ENCODE measurements at places on chromosomes 2 and 18.

- no peak for DNase-seq
These were observed 3.8 kb downstream of the COA5 start for GRCh38 chr2:98604547-98604946.

DNA sequence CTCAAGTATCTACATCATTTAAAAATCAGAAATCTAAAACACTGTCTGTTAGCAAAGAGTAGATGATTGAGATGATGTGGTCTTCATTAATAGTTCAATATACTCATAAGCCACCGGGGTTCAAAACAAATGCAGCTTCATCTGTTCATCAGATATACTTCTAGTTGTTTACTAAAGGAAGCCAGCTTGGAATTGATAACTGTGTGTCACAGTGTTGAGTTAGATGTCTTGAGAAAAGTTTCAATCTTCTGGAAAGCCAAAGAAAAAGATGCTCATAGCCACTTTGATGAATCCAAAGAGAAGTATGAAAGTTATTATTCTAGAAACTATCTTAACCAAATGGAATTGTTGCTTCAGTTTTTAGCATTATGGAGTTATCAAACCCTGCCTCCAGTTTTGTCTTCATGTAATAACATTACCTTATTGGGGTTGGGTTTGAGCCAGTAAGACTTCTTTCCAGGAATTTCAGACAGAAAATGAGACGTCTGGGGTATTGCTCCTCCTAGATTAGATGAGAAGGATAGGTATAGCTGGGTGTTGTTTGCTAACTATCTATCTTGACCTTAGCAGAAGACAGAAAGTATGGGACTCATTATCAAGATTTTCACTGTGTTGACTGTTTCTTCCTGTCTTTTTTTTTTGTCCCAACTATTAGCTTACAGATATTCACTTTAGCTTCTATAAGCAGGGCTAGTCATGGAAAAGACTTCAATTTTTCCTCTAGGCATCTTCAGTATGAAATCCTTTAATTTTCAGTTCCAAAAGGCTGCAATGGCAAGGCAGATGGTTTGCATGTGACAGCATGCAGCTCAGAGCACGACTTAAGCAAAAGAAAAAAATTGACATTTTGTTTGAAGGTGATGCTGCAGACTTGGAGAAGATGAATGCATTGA, 66.5 kb downstream of the LNPK start:
- DNase-seq: no peak

GRCh38 chr2:206548383-206548782, 93.9 kb upstream of the FAM237A start:
- no peak for DNase-seq

DNA sequence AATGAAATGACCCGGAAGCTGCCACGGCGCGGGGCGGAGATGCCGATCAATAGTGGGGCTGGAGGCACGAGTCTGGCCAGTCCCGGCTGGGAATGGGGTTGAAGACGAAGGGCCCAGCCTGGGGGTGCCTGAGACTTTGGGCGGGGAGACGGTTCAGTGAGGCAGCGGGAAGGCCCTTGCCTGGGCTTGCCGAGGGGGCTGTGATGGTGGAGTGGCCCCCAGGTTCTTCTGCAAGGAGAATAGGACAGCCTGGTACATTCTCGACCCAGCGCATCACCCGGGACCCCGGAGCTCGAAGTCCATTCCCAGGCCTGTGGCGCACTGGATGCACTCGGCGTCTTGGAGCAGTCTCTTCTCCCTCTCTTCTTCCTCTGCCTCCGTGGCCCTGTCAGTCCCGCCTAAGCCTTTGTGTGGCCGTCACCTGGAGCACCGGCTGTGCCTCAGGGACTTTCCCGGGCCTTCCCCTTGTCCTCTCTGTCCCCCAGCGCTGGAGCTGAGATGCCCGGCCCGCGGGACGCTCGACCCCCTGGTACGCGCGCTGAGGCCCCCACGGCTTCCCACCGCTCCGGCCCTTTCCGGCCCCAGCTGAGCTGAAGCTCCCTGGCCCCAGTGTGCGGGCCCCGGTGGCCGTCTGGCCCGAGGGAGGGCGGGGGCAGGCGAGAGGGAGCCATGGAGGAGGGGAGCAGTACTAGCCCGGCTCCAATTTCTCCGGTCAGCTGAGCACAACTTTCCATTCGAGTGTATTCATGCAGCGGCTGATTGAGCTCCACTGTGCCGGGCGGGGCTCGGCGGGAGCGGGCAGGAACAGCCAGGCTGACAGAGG, 8.0 kb downstream of the SIX3 start:
- no peak for DNase-seq

DNA sequence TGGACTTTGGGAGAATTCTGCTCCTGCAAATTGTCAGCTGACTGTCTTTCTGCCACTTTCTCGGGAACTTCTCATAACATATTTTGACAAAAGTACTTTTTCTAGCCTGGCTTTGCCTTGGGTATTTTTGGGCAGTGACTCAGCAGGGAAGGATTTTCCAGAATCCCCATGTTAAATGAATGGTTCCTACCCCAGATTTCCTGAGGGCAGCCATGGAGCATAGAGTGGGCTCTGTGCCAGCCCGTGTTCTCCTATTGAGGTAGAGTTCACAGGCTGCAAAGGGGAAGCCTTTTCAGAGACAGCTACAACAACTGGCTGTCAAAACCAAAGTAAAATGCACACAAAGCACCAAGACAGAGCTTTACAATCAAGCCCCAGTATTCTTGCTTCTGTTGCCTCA, 59.8 kb downstream of the BMP10 start:
- DNase-seq: peak; percentile 57

DNA sequence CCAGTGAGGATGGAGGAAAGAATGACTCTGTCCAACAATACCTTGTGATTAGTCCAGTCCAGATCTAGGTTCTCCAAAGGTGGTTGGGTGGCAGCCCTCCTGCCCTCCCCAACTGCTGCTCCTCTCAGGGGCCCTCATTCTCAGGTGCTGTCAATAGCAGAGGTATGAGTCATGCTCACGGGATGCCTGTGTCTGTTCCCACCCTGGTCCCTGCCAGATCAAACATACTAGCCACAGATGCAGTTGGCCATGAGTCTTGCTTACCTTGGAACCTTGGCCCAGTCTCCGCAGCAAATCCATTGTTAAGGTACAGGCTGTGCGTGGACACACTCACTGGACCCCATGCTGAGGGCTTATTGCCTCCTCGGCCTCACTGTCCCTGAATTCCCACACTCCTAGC, 24.9 kb upstream of the RPIA start:
- DNase-seq: no peak

GRCh38 chr2:231187736-231188505, 10.5 kb upstream of the ARMC9 start:
- no peak for DNase-seq

DNA sequence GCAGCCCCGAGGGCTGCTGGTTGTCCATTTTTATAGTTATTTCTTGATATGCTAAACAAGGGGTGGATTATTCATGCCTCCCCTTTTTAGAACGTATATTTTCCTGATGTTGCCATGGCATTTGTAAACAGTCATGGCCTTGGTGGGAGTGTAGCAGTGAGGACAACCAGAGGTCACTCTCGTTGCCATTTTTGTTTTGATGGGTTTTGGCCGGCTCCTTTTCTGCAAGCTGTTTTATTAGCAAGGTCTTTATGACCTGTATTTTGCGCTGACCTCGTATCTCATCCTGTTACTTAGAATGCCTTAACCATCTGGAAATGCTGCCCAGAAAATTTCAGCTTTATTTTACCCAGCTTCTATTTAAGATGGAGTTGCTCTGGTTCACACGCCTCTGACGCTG, 825.8 kb upstream of the CDH2 start:
- DNase-seq: no peak

DNA sequence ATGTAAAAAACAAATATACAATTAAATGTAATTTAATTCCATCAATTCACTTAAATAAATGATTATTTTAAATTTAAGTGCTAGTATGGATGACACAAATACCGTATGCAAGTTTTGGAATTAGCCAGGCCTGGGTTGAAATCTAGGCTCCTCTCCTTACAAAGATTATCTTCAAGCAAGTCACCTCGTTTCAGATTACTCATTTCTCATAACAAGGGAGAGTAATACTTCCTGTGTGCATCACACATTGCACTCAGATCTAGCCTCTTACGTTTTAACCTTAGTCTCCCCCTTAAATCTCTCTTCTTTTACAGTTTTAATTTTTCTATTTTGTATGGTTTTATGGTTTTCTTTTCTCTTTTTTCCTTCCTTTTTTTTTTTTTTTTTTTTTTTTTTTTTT, 1475.9 kb upstream of the NXPH2 start:
- no peak for DNase-seq

All from left hindlimb (tissue), 1 donor.